A549 treated with dexamethasone at 1 μM for 4 hours (cell line): ENCODE measurements at places on chromosomes 4 and X. TPM values are rescaled to one million over a fixed set of nuclear protein-coding genes. Genes with fewer than 3 reads are reported as not detected.

IL3RA gene
- total RNA-seq, result 0.09 to 0.44 TPM (median 0.20 TPM) in 5 replicates

ZNF630 gene
- 0.27 to 0.38 TPM (median 0.34 TPM) in 5 replicates for total RNA-seq

IL21 gene
- not detected in 5 replicates for total RNA-seq

RADX gene
- total RNA-seq, result 0.05 to 0.17 TPM (median 0.12 TPM) in 4 of 5 replicates, not detected in the other

SYNPO2 gene
- 0.72 to 1.3 TPM (median 1.0 TPM) in 5 replicates for total RNA-seq

L1CAM gene
- total RNA-seq, result 18.1 to 23.9 TPM (median 20.8 TPM) in 5 replicates

TMEM35A gene
- 0.06 TPM in 1 of 5 replicates, not detected in the others for total RNA-seq

SORCS2 gene
- 3.8 to 5.8 TPM (median 5.0 TPM) in 5 replicates for total RNA-seq

CT83 gene
- not detected in 5 replicates for total RNA-seq

CLDN22 gene
- total RNA-seq, result not detected in 5 replicates

SSX4 gene
- not detected in 5 replicates for total RNA-seq

GYPE gene
- total RNA-seq, result not detected in 5 replicates

ARHGEF9 gene
- total RNA-seq, result 4.1 to 6.1 TPM (median 5.6 TPM) in 5 replicates

TMPRSS11A gene
- total RNA-seq, result not detected in 5 replicates

C4orf50 gene
- not detected in 5 replicates for total RNA-seq

ADAM29 gene
- total RNA-seq, result not detected in 5 replicates

SHROOM3 gene
- total RNA-seq, result 9.5 to 19.2 TPM (median 17.3 TPM) in 5 replicates

KCNE5 gene
- total RNA-seq, result 0.13 to 0.15 TPM (median 0.13 TPM) in 3 of 5 replicates, not detected in the others

TBC1D25 gene
- 11.0 to 14.9 TPM (median 13.3 TPM) in 5 replicates for total RNA-seq

TGIF2LX gene
- not detected in 5 replicates for total RNA-seq

COL4A5 gene
- total RNA-seq, result 10.0 to 12.6 TPM (median 11.2 TPM) in 5 replicates

QRFPR gene
- total RNA-seq, result 0.06 to 0.13 TPM (median 0.10 TPM) in 4 of 5 replicates, not detected in the other

PAK3 gene
- 0.02 to 0.16 TPM (median 0.04 TPM) in 4 of 5 replicates, not detected in the other for total RNA-seq

SPANXC gene
- 0.34 to 0.77 TPM (median 0.51 TPM) in 3 of 5 replicates, not detected in the others for total RNA-seq

SLC16A2 gene
- total RNA-seq, result 19.7 to 22.8 TPM (median 20.8 TPM) in 5 replicates

TRMT44 gene
- 5.4 to 6.8 TPM (median 6.2 TPM) in 5 replicates for total RNA-seq

HS3ST1 gene
- 0.35 to 1.3 TPM (median 0.50 TPM) in 5 replicates for total RNA-seq

HTRA3 gene
- total RNA-seq, result 14.9 to 21.5 TPM (median 19.4 TPM) in 5 replicates
